ENCODE measurements at places on chromosomes 7 and 10.

GRCh38 chr7:46660402-46660980 is 739.4 kb upstream of the IGFBP3 start:
- no peak for DNase-seq

- DNase-seq, result peak; percentile 26
Observed at GRCh38 chr10:66848856-66849255, 77.0 kb upstream of the LRRTM3 start.

- DNase-seq, result no peak
Observed at GRCh38 chr7:7446616-7447015, 89.1 kb downstream of the COL28A1 start.

DNA sequence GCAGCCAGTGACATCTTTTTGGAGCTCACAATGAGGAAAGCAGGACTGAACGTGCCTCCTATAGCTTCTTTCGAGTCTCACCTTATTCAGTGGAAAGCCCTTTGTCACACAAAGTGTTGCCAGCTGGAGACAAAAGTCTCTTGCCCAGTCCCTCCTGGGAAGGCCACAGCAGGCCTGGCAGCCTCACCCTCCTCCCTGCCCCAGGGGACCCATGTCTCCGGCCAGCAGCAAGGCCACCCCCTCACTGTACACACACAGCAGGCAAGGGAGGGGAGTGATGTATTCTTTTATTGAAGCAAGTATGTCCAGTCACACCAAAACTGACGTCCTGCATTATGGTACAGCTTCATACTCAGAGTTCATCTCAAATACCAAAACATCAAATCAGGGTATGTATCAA is 56.0 kb downstream of the CSGALNACT2 start:
- DNase-seq, result no peak

DNA sequence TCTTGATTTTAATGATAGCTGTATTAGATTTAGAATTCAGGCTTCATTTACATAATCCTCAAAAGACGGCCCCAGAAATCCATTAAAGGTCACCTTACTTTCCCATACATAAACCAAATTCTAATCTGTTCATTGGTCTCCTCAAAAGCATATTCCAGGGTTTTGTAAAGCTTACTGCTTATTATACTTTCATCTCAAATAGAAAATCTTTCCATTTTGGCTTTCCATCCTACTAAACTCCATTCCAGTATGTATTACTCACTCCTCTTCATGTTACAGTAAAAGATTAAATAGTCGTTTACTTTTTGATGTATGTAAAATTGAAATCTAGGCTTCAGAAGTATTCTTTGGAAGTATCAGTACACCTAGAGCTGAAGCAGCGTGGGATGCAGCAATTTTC is 143.5 kb upstream of the LRRN3 start:
- no peak for DNase-seq

GRCh38 chr7:135620980-135621850 is 41.1 kb upstream of the STMP1 start:
- DNase-seq, result peak; percentile 39

GRCh38 chr7:129952086-129952652 is 591 bp downstream of the UBE2H start:
- DNase-seq, result no peak

DNA sequence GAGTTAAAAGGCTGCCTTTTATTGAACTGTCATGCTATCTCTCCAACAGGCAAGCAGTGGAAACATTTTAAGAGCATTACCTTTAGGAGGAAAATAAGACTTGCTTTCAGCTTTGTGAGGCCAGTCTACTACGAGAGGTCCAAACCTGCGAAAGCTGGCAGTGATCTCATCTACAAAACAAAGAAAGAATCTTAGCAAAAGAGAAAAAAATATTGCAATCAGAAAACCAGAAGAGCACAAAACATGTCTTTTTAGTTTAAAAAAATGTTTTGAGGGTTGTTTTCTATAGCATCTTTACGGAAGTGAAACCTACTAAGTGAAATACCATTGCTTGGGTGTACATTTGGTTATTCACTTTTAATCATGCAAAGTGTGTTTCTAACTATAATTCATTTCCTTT is 147.9 kb downstream of the CPEB3 start:
- no peak for DNase-seq

DNA sequence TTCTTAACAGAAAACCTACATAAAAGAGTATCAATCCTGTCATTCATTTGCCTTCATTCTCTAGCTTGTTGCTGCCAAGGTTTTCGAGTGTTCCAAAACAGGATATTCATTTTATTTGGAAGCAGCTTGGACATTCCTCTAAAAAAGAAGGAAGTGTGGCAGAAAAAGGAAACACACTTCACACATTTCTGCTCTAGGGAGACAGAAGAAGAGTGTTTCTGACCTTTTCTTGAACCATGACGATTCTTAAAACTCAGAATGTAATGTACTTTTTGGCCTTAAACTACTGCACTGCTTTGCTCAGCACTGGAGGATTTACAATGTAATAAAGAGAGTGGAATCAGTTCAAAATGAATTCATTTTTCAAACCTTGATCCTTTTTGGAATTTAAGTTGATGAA is 81.3 kb downstream of the SEMA3A start:
- peak; percentile 22 for DNase-seq
